ENCODE measurements at places on chromosomes 4 and X. TPM values are rescaled to one million over a fixed set of nuclear protein-coding genes. Genes with fewer than 3 reads are reported as not detected.

GRCh38 chr4:31051151-31051550, 331.0 kb downstream of the PCDH7 start:
- no peak for DNase-seq
- H3K36me3 ChIP-seq: no peaks in the 10 kb centered on the region
- H3K4me3 ChIP-seq: no peak overlapping the region

Gene CCSER1
- total RNA-seq: not detected

DNA sequence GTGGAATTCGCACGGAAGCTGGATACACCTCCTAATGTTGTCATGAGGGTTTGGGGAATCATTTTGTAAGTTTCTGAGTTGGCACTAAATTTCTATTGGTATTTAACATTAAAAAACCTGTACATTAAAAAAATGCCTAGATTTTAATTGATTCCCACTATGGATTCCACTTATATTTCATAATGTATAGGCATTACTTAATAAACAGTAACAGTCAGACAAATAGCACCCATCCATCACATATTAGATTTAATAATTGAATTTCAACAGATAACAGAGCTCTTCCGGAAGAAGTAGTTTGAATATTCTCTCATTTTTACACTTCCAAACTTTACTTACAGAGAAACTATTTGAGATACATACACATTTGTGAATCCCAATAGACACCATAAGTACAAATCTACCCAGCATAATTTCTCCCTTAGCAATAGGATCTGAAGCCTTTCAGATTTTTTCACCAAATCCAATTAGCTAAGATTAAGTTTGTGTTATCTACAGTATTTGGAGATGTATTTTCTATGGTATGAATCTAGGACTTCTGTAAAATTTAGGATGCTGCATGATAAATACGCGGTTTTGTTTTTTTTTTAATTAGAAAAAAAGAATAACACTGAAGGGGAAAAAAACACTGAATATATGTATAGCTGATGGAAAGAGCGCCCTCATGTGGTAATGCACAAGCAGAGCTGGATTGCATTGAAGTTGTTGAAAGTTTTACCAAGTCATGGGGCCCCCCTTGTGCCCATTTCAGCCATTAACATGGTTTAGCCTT, 12.2 kb upstream of the ODAM start:
- H3K4me3 ChIP-seq: no peak overlapping the region
- no peaks in the 10 kb centered on the region for H3K4me1 ChIP-seq
- H3K36me3 ChIP-seq: no peaks in the 10 kb centered on the region
- H3K27ac ChIP-seq: no peak overlapping the region
- DNase-seq: peak; percentile 21
- no peaks in the 10 kb centered on the region for H3K27me3 ChIP-seq

- H3K27ac ChIP-seq: no peak overlapping the region
- H3K4me3 ChIP-seq: no peak overlapping the region
- peaks cover 2% of the 10 kb centered on the region for H3K27me3 ChIP-seq
- no peak for DNase-seq
- no peaks in the 10 kb centered on the region for H3K36me3 ChIP-seq
These were observed 35.1 kb downstream of the C4orf46 start for GRCh38 chr4:158636619-158637018.

DNA sequence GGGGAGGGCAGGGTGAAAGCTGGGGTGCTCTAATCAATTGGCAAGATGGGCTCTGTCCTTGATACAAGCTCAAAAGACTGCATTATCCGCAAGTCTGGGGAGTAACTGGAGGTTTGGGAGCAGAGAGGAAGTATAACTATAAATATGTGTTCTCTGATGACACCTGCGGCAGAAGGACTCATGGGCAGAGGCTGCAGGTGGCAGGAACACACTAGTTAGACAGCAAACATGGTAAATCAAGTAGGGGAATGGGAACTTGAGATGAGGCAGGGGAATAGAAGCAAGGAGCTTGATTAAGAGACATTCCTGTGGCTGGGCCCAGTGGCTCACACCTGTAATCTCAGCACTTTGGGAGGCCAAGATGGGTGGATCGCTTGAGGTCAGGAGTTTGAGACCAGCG, 30.3 kb downstream of the SH3KBP1 start:
- H3K27ac ChIP-seq: peak overlapping the region; percentile 98
- DNase-seq: no peak
- peaks cover 36% of the 10 kb centered on the region for H3K4me1 ChIP-seq
- H3K4me3 ChIP-seq: peak overlapping the region; percentile 66

GRCh38 chr4:54541426-54542118, 116.2 kb upstream of the KIT start:
- H3K27me3 ChIP-seq: peaks cover 12% of the 10 kb centered on the region
- peaks cover 3% of the 10 kb centered on the region for H3K4me1 ChIP-seq
- H3K4me3 ChIP-seq: no peak overlapping the region
- no peaks in the 10 kb centered on the region for H3K36me3 ChIP-seq
- no peak for DNase-seq
- no peak overlapping the region for H3K27ac ChIP-seq
